ENCODE measurements at places on chromosomes 7 and 10.

GRCh38 chr10:7085147-7085912 is 325.5 kb downstream of the SFMBT2 start:
- no peak for DNase-seq

DNA sequence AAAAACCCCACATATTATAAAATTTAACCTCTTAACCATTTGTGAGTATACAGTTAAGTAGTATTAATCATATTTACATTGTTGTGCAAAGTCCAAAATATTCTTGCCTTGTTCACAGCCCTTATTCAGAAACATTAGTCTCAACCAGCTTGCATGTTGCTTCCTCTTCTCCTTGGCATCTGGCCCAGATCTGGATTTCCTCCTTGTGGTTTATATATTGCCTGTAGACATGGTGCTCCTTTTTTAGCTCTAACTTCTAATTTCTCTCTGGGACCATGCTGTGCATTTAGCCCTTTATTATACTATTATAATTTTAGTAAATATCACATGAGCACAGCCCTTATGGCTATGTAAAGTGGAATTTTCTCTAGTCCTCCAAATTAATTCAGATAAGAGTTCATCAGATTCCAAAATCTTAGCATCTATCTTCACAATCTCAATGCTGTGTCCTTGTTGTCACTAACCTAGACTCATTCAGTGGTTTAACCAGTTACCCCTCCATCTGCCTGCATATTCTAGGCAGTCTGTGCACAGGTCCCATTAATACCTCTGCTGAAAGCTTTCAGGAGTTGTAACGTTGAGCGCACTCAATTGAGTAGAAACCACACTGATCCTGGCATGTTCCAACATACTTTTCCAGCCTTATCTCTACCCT is 7.9 kb downstream of the CPED1 start:
- DNase-seq = no peak

- no peak for DNase-seq
These were observed 93.7 kb downstream of the SVOPL start for GRCh38 chr7:138607216-138608126.

DNA sequence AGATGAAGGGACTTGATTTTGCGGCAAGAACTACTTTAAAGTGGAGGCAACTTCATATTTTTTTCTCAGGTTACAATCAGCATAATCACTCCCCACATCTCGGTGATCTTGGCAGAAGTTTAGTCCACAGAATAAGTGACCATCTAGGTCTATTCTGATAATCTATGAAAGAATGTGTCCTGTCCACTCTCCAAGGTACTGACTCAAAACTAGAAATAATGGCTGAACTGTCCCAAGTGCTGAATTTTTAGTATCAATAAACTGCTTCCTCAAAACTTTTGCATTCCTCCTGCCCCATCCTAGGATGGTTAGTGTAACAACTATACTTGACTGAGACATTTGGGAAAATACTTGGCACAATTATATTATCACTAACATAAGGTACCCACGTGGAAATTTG is 10.9 kb upstream of the CHRM2 start:
- DNase-seq = no peak

DNA sequence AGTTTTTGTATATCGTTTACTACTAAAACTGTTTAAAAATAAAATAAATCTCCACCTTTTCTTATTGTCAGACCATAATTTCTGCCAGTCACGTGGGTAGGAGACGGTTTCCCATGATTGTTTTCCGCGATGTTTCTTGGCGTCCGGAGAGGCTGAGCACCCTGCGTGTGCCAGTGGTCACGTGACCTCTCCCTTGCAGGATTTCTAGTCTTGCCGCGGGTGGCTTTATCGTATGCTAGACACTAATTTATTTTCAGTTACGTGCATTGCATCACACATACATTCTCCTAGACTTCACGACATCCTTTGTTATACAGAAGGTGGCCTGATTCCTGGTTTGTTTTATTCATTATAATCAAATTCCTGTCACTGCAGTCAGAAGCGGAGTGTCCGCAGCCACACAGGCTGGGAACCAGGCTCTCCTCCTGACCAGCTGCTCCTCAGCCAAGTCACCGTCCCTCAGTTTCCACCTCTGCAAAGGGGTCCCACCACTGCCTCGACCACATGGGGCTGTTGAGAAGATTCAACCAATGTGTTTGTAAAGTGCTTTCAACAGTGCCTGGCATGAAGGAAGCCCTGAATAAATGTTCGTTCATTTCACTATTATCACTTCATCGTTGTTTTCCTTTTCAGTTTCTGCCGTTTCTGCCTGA is 203.2 kb upstream of the PPP2R2D start:
- DNase-seq = no peak

GRCh38 chr10:120997313-120997712 is 146.2 kb downstream of the WDR11 start:
- DNase-seq = no peak

DNA sequence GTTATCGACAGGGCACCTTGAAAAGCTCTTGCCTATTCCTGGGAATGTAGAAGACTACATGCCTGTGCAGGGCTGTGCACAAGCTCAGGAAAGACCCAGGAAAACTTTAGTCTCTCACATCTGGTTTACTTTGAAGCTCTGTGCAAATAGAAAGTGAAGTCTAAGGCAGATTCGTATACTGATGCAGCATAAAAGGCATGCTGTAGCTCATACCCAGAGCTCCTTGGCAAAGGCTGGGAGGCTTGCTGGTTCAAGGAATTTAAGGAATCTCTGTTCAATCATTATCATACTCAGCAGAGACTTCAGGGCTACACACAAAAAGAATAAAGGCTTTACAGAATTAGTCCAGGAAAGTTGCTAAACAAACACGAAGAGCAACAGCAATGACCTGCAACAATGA is 192.0 kb downstream of the OTUD1 start:
- no peak for DNase-seq

DNA sequence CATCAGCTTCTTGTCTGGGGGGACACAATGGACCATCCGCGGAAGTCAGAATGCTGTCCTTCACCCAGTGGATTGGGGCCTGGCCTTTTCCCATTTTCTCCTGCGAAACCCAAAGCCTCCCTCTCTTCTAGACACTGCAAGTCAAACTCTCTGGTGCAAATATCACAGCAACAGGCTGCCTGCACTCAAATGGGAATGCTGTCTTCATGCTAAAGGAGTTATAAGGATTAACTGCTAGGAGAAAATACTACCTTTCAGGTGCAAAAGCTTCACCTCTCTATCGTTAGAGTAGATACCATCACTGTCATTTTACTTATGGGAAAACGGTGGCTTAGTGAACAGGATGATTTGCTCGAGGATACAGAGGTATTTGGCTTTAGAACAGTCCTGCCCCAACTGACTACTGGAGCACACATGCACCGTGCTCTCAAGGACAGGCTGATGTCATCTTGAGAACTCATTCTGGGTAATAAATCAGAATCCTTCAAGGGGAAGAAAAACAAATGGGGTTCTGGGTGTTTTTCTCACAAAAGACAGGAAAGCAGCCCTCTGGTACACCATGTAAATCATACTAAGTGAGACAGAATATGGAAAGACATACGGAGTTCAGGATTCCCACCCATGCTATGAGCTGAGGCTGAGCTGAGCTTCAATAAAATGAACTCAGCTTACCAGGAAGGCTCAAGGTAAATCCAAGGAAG is 100.9 kb downstream of the SAMD9 start:
- DNase-seq = no peak

DNA sequence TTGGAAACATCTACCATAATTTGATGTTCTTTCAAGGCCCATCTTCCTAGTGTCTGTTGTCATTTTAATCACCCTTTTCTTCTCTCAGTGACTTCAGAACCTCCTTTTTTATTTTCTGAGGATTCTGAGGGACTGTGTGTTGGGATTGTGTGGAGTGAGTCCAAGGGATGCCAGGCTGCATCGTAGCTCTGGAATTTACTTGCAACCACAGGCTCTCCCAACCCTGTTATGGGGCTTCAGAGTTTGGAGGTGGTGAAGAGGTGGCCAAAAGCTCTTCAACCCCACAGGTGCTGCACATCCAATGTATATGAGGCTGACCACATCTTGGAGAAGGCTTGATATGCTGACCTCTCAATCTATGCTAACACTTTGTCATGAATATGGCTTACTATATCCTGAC is 79.5 kb upstream of the GPR141 start:
- DNase-seq = no peak

GRCh38 chr10:99788598-99789256 is 6.3 kb downstream of the ABCC2 start:
- no peak for DNase-seq

GRCh38 chr10:117476281-117476680 is 66.3 kb upstream of the EMX2 start:
- no peak for DNase-seq

- no peak for DNase-seq
These were observed 16.2 kb downstream of the KIFBP start for GRCh38 chr10:69004821-69005220.

DNA sequence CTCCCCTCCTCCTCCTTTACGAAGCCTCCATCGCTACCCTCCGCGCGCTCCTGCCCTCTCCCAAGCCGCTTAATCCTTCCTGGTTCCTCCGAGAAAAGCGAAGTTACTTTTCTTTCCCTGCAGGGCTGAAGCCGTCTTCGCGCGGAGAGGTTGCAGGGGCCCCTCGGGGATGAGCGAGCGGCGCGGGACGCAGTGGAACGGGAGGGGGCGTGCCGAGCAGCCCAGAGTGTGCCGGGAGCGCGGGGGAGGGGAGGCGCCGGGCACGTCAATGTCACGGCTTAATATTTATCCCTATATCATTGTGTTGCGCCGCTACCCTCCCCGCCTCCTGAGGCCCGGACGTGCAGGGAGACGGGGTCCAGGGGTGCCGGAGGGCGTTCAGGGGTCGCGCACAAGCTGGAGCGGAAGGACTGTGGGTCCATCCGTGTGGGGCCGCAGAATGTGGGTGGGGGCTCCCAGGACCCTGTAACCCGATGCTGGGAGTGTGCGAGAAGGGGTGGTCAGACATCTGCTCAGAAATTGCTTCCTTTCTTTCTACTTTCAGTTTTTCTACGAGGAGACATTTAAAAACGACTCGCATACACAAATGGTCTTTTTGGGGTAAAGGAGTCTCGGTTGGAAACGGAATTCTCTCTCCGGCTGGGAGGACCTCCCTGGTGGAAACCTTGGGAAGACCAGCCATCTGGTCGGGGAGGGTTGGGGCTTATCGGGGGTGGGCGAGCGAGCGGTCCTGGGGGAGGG is 2.4 kb downstream of the CDK6 start:
- peak; percentile 93 for DNase-seq

DNA sequence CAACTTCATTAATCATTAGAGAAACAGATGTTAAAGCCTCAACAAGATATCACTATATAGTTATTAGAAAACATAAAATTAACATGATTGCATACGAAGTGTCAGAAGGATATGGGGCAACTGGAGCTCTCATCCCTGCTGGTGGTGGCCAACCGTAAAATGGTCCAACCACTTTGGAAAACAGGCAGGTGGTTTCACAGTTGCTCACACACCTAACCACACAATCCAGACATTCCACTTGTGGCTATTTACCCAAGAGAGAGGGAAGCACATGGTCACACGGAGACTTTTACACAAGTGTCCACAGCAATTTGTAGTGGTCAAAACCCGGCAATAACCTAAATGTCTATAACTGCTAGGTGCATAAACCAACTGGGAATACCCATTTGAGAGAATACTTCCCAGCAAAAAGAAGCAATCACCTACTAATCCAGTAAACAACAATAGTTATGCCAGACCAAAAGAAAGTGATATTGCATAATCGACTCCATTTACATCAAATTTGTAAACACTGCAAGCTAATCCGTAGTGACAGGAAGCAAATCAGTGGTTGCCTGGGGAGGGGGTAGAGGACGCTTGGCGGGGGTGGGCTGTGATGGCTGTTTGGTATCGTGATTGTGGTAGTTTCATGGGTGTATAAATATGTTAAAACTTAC is 91.8 kb downstream of the LARP4B start:
- DNase-seq = no peak

DNA sequence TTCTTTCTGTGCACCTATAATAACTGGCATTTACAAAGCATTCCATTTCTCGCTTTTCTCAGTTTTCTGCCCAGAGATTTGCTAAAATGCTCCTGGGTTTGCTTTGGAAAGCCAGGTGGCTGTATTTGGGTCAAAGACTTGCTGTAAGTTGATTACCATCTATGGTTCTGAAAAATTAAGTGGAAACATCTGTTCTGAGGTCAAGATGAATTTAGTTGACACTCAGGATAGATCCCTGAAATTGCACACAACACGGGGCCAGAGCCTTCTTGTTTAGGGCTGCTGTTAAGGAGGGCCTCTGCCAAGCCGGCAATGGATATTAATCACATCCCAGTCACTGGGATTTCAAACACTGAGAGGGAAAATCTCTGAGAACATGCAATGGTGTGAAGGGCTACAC is 111.6 kb upstream of the GLI3 start:
- no peak for DNase-seq

- no peak for DNase-seq
These were observed 16.1 kb downstream of the CCSER2 start for GRCh38 chr10:84344526-84344925.

DNA sequence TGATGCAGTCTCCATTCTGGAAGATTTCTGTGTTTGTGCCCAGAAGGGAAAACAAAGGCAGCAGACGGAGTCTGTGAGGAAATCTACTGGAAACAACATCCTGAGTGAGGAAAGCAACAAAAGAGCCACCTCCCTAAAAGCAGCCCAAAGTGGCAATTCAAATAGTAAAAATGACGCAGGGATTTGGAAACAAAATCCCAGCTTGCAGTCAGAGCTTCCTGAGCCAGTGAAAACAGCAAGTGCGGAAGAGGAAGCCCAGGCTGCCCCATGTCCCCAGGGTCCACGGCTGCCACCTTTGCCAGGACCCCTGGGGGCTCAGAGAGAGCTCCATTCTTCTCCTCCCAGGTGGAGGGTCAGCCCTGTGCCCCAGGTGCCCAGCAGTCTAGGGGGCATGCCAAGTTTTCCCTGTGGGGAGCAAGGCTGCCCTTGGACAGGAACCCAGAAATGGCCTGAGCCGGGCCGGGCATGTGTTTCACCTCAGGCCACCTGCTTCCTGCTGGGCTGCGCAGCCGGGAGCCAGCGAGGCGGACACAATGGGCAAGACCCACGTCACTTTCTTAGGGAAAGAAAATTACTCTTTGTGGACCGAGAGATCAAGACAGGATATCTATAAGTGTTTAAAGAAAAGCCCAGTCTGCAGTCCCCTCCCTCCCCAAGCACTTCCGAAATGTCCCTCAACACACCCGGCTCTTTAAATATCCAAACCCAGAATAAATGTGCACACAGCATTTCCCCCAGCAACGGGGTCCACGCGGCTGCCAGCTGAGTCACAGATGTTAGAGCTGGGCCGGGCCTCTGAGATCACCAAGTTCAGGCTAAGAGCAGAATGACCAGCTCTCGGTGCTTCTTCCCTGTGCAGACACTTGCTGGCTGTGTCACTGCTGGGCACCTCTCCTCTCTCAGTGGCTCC is 231.1 kb downstream of the ARHGAP12 start:
- peak; percentile 93 for DNase-seq

DNA sequence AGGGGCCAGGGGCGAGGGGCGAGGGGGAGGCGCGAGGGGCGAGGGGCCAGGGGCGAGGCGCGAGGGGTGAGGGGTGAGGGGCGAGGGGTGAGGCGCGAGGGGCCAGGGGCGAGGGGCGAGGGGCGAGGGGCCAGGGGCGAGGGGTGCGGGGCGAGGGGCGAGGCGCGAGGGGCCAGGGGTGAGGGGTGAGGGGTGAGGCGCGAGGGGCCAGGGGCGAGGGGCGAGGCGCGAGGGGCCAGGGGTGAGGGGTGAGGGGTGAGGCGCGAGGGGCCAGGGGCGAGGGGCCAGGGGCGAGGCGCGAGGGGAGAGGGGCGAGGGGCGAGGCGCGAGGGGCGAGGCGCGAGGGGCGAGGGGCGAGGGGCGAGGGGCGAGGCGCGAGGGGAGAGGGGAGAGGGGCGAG is 192.3 kb downstream of the PTPRN2 start:
- DNase-seq = no peak

- no peak for DNase-seq
These were observed 139.0 kb upstream of the GDF10 start for GRCh38 chr10:47160967-47161366.

- peak; percentile 4 for DNase-seq
These were observed 201.4 kb upstream of the SH2B2 start for GRCh38 chr7:102085218-102085772.

Measured in mesenteric fat pad (tissue), 1 donor.